Keratinocyte (primary cell): ENCODE measurements at places on chromosomes 5 and 9. TPM values are rescaled to one million over a fixed set of nuclear protein-coding genes. Genes with fewer than 3 reads are reported as not detected.

DNA sequence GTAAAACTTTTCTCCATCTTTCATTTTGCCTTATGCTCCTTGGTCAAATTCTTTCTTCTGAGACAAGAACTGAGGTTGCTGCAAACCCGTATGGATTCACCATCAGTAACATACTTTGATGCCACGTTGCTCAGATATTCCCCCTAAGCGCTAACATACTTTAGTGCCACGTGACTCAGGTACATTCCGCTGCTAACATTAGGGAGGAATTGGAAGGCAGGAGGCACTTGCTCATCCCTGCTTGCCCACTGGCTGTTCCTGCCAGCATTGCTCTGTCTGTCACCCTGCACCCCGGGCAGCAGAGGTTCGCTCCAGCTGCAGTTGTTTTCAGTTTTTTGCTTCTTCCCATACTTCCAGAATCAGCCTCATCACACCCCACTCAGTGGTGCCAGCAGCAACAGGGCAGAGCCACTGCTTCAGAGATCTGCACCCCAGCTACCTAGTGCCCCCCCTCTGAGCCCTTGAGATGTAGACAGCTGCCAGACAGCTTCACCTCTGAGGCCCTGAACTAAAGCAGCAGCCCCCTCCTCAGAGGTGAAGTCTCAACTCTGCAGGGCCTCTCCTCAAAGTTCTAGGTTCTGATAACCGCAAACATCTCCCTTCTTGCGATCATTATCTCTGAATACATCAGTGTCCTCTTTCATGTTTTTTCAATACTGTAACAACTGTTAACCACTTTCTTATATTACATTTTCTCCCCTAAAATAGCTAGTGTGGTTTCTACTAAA, 228.0 kb upstream of the KIF2A start:
- DNase-seq: peak; percentile 45
- H3K27me3 ChIP-seq: no peaks in the 10 kb centered on the region
- peaks cover 27% of the 10 kb centered on the region for H3K4me1 ChIP-seq
- H3K36me3 ChIP-seq: no peaks in the 10 kb centered on the region

DNA sequence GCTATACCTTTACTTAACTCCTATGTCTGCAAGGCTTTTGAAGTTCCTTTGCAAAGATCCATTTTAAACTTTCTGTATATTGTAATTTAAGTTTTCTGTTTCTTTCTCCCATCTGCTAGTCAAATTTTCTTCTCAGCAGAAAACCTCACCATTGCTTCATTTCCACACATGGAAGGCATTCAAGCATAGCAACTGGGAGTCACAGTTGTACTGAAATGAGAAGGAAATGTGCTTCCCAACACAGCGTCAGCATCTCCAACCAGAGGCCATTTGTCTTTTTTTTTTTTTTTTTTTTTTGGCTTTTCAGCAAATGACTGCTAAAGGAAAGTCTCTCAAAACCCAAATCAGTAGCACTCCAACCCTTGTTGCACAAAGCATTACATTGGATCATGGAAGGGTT, 92.5 kb downstream of the RAB3C start:
- no peak for DNase-seq
- no peak overlapping the region for H3K4me3 ChIP-seq
- no peak overlapping the region for H3K27ac ChIP-seq
- no peaks in the 10 kb centered on the region for H3K4me1 ChIP-seq
- H3K36me3 ChIP-seq: no peaks in the 10 kb centered on the region

GRCh38 chr5:107063511-107063910, 607.2 kb downstream of the EFNA5 start:
- DNase-seq: peak; percentile 1
- H3K36me3 ChIP-seq: no peaks in the 10 kb centered on the region
- no peak overlapping the region for H3K4me3 ChIP-seq
- no peaks in the 10 kb centered on the region for H3K27me3 ChIP-seq

GRCh38 chr9:72661401-72662135, 140.2 kb downstream of the TMC1 start:
- H3K4me3 ChIP-seq: no peak overlapping the region
- H3K27me3 ChIP-seq: no peaks in the 10 kb centered on the region
- no peak for DNase-seq
- H3K36me3 ChIP-seq: no peaks in the 10 kb centered on the region
- peaks cover 22% of the 10 kb centered on the region for H3K4me1 ChIP-seq
- H3K27ac ChIP-seq: no peak overlapping the region

GRCh38 chr5:149282966-149283332, 11.3 kb downstream of the AFAP1L1 start:
- DNase-seq: no peak
- H3K4me3 ChIP-seq: no peak overlapping the region
- H3K36me3 ChIP-seq: no peaks in the 10 kb centered on the region
- H3K27me3 ChIP-seq: no peaks in the 10 kb centered on the region

Gene DBH
- not detected in 3 replicates for polyA plus RNA-seq
